ENCODE measurements at places on chromosomes 16 and 17.

- no peak for DNase-seq
Observed at GRCh38 chr16:86471896-86472295, 38.4 kb upstream of the FOXF1 start.

DNA sequence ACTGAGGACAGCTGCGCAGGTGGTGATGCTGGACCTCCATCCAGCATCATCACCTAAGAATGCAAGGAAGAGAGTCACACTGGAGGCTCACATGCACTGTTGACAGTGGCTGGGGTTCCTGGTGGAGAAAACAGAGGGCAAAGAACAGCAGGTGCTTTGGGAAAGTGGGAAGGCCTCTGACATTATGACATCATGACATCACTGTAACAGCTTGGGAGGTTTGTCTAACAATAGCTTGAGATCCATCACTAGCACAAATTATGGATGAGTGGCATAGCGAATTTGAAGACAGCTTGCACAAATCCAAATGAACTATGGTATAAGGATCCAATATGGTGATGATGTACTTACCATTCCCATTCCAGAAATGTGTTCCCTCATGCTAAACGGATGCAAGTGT is 226.5 kb upstream of the MPHOSPH6 start:
- DNase-seq = no peak

DNA sequence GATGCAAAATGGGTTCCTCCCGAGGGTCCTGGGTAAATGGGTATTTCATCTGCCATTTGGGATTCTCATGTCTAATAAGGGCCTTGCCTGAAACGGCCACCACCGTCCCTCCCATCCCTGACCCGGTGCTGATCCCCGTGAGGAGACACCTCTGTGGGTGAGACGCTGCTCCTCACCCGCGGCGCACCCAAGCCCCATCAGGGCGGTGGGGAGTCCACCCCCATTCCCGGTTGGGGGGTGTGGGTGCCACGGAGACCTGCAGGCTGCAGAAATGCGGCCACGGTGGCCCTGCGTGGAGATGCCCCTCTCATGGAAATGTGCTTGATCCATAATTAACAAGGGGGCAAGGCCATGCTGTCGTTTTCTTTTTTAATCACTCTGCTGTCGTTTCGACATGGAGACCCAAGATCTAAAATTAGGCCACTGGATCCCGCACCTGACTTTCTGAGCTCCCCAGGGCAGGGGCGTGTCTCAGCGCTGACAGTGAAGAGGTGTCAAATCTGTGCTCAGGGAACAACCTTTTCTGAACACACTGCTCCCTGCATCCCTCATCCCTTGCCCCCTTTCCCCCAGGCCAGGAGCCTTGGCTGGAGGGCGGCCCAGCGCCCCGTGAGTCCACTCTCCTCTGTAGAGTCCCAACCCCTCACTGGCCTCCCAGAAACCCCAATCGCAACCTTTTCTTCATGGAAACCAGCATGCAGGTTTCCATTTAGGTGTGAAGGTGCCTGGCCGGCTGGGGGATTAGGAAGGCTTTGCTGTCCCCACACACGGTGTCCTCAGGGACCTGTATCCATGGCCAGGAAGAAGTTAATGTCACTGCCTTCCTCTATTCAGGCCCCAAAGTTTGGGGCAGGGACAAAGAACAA is 38.9 kb downstream of the PEMT start:
- no peak for DNase-seq

GRCh38 chr16:9846362-9847099 is 335.7 kb downstream of the GRIN2A start:
- DNase-seq = no peak

- no peak for DNase-seq
Observed at GRCh38 chr17:66636111-66636510, 198.8 kb upstream of the CACNG5 start.

DNA sequence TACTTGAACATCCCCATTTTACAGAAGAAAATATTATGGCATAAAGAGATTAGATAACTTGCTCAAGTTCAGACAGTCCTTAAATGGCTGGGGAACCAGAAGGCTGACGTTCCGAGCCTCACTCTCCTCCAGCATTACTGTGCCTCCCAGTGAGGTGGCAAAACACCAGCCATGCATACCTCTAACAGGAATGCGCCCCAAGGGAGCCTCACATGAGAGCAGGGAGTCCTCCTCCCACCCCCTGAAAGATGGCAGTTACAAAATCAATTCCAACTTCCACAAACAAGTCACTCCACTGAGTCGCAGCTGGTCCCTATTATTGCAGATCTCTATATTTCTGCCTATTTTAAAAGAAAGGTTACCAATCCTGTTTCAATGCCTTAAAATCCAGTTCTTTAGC is 55.5 kb downstream of the ANKFY1 start:
- no peak for DNase-seq

- DNase-seq = no peak
Observed at GRCh38 chr16:84478172-84478947, 26.1 kb downstream of the MEAK7 start.

GRCh38 chr16:25063865-25064264 is 47.7 kb upstream of the LCMT1 start:
- DNase-seq = no peak

- DNase-seq = no peak
Observed at GRCh38 chr17:55090079-55090492, 121.5 kb downstream of the STXBP4 start.

- no peak for DNase-seq
Observed at GRCh38 chr17:73371836-73372235, 60.0 kb upstream of the CDC42EP4 start.

DNA sequence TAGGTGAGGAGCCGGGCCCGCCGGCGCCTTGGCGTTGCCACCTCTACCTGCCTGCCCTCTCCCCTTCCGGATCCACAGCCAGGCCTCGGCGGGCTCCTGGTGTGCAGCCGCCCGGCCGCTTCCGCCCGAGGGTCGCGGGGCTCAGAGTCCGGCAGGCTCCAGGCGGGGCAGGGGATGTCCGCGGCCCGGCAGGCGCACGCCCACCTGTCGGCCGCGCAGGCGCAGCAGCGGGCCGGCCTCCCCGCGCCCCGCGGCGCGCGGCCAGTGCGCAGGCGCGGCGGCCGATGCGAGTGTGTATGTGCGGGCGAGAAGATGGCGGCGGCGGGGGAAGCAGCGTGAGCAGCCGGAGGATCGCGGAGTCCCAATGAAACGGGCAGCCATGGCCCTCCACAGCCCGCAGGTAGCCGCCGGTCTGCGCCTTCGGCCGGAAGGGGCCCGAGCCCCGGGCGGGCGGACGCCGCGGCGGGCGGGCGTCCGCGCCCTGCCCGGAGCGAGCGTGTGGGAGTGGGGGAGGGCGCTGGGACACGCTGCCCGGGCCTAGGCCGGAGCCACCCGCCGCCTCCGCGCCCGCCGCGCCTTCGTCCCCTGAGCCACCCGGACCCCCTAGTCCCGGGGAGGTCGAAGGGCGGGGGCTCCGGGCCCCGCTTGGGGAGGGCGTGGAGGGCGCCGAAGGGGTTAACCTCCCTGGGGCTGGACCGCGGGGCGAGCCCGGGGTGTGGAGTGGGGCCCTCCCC is at the start of gene USP10:
TSS of gene USP10 (plus strand) at position 289 of the 734 bp plus-strand sequence. CDS start at position 380, 91 bp downstream.
- peak; percentile 59 for DNase-seq

DNA sequence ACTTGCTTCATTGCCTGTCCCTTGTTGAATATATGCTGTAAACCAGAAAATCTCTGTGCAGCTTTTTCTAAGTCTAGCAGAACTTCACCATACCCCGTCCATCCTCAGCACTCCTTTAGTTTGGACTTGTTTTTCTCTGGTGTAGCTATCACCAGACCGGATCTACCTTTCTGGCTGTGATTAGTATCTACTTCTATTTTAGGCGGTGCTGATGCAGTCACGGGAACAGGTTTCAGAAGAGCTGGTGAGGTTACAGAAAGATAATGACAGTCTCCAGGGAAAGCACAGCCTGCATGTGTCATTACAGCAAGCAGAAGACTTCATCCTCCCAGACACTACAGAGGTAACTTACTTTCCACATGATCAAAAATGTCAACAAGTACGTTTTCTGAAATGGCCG is 46.4 kb downstream of the NUP88 start:
- no peak for DNase-seq

Data from stimulated activated CD8-positive, alpha-beta memory T cell treated with anti-CD3 and anti-CD28 coated beads, Interleukin-4, amount 100 ng/mL, for 4 hours (primary cell).